ENCODE measurements at places on chromosomes 2 and 18.
A peak's percentile ranks its signal among the peaks of the same experiment; 100 is the strongest.

GRCh38 chr2:21730141-21730540 is 606.4 kb downstream of the TDRD15 start:
- no peak for DNase-seq

GRCh38 chr2:183010112-183010511 is 28.1 kb downstream of the NCKAP1 start:
- no peak for DNase-seq

GRCh38 chr2:65530547-65531320 is 98.3 kb upstream of the SPRED2 start:
- DNase-seq, result no peak

GRCh38 chr2:129400826-129401225 is 578.6 kb upstream of the RAB6C start:
- no peak for DNase-seq

- no peak for DNase-seq
These were observed 122.2 kb upstream of the TACR1 start for GRCh38 chr2:75321599-75321922.

GRCh38 chr2:120630031-120630701 is 105.5 kb upstream of the GLI2 start:
- DNase-seq, result no peak

DNA sequence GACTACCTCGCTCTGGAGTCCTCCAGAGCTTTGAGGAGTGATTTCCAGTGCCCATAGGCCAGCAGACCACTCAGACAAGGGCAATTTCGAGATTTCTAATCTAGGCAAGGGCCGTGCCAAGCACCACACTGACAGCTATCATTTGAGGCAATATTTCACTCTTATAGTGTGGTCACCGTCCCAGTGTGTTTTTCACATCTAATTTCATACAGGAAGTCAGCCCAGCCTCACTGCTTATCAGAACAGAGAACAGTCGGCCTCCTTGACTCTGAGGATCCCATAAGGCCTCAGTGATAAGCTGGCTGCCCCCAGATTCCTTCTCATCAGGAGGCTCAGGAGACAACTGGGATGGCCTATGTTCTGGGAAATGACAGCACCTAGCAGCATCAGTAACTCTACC is 581 bp downstream of the CAPN14 start:
- no peak for DNase-seq

- no peak for DNase-seq
These were observed 244.5 kb downstream of the TCF4 start for GRCh38 chr18:55343396-55344073.

DNA sequence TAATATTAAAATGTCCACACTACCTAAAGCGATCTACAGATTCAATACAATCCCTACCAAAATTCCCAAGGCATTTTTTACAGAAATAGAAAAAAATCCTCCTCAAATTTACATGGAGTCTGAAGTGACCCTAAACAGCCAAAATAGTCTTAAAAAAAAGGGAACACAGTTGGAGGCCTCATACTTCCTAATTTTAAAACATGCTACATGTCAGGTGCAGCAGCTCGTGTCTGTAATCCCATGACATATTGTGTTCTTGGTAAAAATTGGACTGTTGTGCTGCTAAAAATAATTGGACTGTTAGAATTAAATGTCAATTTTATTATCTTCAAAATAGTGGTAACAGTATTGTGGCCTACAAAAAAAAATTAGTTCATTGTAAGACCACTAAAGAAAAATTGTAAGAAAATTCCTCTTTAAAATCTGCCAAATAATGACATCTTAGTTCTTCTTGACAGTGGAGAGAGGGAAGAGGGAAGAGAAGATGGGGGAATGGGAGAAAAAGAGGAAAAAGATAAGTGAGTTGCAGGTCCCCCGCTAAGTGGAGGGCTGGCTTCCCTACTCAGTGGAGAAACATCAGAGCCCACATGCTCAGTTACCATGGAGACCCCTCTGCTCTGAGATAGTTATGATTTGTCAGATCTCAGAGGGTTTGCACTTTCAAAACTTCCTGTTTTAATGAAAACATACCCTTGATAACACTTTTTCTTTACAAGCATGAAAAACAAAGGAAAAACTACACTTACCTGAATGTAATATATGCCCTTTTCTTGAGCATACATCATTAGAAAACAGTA is 46.5 kb downstream of the UNC50 start:
- DNase-seq, result peak; percentile 42

DNA sequence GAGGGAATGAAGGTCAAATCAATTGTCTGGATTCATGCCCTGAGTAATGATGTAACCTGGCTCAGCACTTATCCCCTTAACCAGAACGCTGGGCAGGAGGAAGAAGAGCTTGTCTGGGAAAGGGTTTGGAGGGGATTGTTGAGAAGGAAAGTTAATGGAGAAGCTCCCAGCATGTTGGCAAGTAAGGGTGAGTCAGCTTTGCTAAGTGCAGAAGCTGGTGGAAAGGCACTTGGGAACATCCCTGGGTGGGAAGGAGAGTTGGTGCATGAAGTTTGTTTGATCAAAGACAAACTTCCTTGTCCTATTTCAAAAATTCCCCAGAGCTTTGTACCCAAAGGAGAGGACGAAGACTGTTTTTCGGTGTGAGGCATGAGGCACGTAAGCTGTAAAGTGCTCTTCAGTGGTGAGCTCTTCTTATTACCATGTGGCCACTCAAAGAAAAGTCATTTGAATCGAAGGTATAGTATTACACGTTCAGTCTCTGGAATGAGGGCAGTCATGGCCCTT is 17.6 kb upstream of the DAW1 start:
- DNase-seq, result no peak

DNA sequence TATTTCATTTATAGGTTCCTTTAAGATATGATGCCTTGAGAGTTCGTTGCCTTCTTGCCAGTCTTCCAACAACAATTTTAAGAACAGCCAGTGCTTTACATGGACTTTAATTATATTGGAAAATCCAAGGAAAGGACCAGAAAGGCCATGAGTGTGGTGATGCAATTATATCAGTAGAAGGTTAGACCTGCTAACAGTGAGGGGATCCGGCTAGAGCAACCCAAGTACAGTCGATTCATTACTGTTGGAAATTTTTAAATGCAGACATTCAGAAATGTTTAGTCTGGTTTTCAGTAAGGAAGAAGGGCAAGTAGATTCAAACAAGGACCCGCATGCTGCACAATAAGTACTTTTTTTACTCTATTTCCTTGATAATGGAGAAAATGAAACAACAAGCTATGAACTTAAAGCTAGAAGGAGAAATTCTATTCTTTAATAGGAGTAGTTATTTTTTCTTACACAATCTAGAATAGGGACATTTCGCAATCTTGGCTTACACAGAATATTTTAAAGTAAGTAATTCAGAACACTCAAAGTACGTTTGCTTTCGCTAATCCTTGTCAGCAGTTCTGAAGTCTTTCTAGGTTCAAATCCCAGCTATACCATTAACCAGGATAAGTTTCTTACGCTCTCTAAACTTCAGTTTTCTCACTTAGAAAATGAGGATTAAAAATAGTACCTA is 405.5 kb downstream of the MEIS1 start:
- DNase-seq, result no peak

DNA sequence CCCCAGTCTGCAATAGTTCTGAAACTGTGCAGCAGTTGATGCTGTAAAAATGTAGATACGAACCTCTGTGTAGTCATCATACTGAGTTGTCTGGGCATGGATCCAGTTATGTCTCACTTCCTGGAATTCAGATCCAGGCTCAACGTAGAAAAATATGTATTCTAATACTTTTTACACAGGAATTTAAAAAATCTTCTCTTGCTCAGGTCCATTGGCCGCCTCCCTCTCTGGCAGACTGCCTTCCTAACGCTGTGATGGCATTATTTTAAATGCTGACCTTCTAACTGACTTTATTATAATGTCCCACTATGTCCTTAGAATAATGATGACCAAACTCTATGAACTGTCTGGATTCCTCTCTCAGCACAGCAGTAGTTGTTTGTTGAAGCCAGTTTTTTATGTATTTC is 119.6 kb downstream of the FEZ2 start:
- DNase-seq, result no peak

DNA sequence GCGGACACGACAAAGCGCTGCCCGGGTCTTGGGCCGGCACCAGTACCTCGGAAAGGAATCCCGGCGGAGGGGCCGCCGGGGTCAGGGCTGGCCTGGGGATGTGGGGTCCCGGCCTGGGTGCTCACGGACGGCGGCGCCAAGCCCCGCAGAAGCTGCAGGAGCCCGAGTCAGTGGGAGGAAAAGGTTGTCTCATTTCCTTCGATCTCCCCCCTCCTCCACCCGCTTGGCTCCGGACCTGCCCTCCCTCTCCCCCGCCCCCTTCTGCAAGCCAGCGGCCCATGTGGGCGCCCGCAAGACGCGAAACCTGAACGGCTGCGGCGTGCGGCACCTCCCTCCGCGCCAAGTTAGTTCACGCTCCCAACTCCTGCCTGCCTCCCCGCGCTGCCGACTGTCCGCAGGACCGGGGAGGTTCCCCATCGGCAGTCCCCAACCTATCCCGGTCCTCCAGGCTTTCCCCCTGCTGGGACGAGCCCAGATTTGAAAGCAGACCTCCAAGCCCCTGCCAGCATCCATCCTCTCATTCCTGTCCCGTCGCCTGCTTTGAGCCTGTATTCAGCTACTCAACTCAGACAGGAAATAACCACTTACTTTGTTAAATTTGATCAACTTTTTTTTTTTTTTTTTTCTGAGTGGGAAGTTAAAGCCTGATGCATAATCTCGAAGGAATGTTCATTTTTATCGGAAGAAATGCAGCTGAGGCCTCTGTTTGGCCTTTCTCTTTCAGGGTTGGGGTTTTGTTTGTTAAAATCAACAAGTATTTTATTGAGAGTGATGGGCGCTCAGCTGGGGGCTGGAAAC is at the start of gene EVA1A:
TSS of gene EVA1A (minus strand) at position 172 of the 798 bp plus-strand sequence. CDS start 42,799 bp downstream, outside the sequence.
- peak; percentile 37 for DNase-seq

DNA sequence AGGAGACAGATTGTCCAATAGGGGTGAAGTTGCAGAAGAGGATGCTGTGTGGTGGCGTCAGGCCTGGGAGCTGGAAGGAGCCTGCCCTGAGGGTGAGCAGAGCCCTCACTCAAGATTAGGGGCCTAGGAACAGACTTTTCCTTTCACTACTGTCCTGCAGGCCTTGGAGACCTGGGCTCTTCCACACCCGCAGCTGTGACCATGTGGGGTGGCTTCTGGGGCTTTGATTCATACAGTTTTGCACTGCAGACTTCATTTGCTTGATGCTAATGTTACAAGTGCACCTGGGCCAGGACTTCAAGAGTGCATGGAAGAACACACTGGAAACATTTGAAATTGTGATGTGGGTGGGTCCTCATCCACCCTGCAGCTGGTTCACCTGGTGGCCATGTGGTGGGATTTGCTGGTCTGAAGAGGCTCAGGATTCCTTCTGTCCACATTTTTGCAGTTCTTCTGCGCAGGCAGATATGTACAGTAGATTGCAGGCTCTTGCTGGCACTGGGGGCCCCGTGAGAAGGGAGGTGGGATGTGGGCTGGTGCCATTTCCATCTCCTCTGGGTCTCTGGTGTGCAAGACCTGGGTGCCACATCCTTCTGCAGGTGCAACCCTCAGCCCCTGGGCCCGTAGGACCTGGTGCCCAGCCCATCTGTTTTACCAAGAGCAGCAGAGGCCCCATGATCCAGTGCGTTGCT is 9.9 kb downstream of the GLI2 start:
- DNase-seq, result no peak

GRCh38 chr2:129619471-129619870 is 360.0 kb upstream of the RAB6C start:
- no peak for DNase-seq

- DNase-seq, result no peak
These were observed 95.8 kb upstream of the DPP10 start for GRCh38 chr2:114346658-114347057.

GRCh38 chr2:120105360-120105759 is 92.5 kb downstream of the EPB41L5 start:
- DNase-seq, result no peak

GRCh38 chr2:160063879-160064612 is 1.6 kb upstream of the PLA2R1 start:
- no peak for DNase-seq

DNA sequence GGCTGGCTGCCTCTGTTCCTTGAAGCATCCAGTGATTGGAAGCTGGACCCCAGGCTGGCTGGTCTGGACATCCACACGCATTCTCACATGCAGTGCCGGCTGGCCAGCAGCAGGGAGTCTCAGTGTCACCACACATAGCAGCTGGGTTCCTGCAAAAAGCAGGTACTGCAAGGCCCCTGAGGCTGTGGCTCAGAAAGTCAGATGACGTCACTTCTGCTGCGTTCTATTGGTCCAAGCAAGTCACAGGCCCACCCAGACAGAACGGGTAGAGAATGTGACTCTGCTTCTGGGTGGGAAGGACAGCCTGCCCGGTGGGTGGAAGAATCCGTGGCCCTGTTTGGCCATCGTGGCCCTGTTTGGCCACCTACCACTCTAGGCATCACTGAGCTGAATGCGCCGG is 51.3 kb upstream of the SPP2 start:
- DNase-seq, result no peak

DNA sequence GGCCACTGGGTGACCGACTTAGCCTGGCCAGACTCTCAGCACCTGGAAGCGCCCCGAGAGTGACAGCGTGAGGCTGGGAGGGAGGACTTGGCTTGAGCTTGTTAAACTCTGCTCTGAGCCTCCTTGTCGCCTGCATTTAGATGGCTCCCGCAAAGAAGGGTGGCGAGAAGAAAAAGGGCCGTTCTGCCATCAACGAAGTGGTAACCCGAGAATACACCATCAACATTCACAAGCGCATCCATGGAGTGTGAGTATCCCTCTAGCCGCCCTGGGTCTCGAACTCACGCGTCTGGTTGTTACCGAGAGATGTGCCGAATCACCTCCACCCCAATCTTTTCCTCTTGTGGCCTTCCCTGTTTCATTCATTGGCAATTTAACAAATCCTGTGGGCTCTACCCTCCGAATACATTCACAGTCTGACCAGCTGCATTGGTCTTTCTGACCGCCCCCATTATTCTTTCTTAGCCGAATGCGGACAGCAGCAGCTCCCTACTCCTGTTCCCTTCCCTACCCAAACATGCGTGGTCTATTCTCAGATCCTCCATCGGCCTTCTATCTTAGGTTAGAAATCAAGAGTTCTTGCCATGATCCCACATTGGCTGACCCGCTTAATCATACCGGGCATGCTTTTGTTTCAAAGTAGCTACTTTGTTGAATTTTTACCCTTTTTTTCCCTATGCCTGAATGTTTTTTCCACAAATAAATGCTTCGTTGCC is 631 bp downstream of the RPL31 start:
- no peak for DNase-seq

- DNase-seq, result no peak
These were observed 204.8 kb downstream of the TSN start for GRCh38 chr2:121960251-121960650.

- DNase-seq, result no peak
These were observed 129.3 kb upstream of the CTAGE1 start for GRCh38 chr18:22546905-22547570.

- no peak for DNase-seq
These were observed 130.0 kb downstream of the FMNL2 start for GRCh38 chr2:152464851-152465470.

GRCh38 chr2:10335046-10335840 is 32.5 kb downstream of the HPCAL1 start:
- DNase-seq, result no peak

GRCh38 chr2:27217173-27218121 is at the start of gene CAD:
TSS of gene CAD (plus strand) at chr2:27217369. CDS start at chr2:27217552, 183 bp downstream.
- peak; percentile 95 for DNase-seq

- no peak for DNase-seq
These were observed 100.9 kb downstream of the TNS1 start for GRCh38 chr2:217901835-217902378.

GRCh38 chr2:105403783-105404698 is 5.2 kb upstream of the FHL2 start:
- DNase-seq, result no peak
